Mesenchymal stem cell (in vitro differentiated cells and primary cell): ENCODE measurements at places on chromosomes 7 and 10.

- peak overlapping the region; percentile 82 for H3K4me3 ChIP-seq
- H3K27me3 ChIP-seq = no peaks in the 10 kb centered on the region
- no peak for DNase-seq
- peak overlapping the region; percentile 94 for H3K27ac ChIP-seq
- peaks cover 13% of the 10 kb centered on the region for H3K4me1 ChIP-seq
Observed at GRCh38 chr7:16420329-16420648, 1.0 kb downstream of the CRPPA start.

DNA sequence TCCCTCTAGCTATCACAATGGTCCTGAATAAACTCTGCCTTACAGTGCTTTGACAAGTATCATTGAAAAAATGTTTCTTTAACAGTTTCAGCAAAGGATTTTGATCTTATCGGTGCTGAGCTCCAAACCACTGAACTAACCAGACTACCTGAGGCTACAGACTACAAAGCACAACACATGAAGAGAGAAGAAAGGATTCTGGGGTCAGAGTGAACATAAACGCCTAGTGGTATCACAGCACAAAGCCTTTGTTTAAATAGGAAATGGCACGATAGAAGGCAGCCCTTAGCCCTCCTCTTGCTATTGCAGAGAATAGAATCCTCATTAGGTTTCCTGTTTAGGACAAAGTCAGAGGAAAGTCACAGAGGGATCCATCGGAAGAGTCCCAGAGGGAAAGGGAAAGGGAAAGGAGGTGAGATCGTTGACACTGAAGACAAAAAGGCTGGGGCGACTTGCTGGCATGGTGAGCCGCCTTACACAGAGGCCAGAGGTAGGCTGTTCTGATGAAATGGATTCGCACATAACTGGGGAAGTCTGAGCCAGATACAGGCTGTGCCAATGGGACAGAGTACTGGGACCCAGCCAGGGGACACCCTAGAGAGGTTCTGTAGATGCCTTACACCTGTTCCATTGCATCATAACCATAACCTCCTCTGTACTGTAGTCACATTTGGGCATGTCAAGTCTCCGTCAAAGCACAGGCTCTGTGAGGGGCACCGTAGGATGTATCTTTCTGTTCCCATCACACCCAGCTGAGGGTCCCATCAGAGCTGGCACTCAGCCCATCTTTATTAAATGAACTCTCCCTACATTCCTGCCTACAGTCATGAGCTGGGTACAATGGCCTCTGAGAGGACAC is 71.5 kb downstream of the XPNPEP1 start:
- H3K36me3 ChIP-seq = no peaks in the 10 kb centered on the region
- DNase-seq = no peak
- no peaks in the 10 kb centered on the region for H3K4me1 ChIP-seq
- H3K4me3 ChIP-seq = no peak overlapping the region
- peaks cover 8% of the 10 kb centered on the region for H3K27me3 ChIP-seq
- no peak overlapping the region for H3K27ac ChIP-seq

- no peak overlapping the region for H3K4me3 ChIP-seq
- DNase-seq = no peak
- H3K27me3 ChIP-seq = no peaks in the 10 kb centered on the region
- no peaks in the 10 kb centered on the region for H3K36me3 ChIP-seq
Observed at GRCh38 chr7:15419596-15419995, 142.2 kb downstream of the AGMO start.

GRCh38 chr7:22666732-22667131 is 60.3 kb upstream of the IL6 start:
- no peak for DNase-seq
- no peaks in the 10 kb centered on the region for H3K36me3 ChIP-seq
- H3K4me3 ChIP-seq = no peak overlapping the region
- peaks cover 10% of the 10 kb centered on the region for H3K4me1 ChIP-seq
- H3K27me3 ChIP-seq = no peaks in the 10 kb centered on the region
- no peak overlapping the region for H3K27ac ChIP-seq

DNA sequence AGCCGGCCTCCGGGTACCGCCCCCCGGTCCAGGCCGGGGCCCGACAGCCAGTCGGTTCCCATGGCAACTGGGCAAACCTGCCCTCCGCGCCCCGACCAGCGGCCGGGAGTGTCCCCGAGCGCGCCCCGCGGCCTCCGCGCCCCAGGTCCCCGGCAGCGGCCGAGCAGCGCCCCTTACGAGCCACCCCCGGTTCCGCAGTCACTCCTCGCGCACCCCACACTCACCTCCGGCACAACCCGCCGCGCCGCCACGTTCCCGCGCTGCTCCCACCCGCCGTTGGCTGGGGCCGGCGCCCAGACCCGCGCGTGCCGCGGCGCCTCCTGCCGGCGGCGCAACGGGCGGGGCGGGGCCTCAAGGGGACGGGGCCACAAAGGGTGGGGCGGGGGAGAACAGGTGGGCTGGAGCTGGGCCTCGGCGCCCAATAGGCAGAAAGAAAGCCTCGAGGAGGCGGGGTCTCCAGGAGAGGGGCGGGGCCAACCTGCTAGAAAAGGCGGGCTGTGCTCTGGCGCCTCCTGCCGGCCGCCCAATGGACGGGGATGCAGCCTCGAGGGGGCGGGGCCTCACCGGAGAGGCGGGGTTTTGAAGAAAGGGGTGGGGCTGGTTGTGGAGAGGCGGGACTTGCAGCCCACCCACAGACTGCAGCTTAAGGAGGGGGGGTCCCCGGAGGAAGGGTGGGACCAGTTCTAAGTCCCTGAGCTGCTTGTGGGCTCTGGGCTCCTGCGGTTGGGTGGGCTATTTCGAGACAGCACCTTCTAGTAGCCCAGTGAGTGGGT is at the start of gene RADIL:
TSS of gene RADIL (minus strand) at position 345 of the 773 bp plus-strand sequence. CDS start 5,577 bp downstream, outside the sequence.
- H3K27ac ChIP-seq = no peak within 1 kb of the TSS
- peaks cover 19% of the 10 kb centered on the region for H3K4me1 ChIP-seq
- DNase-seq = peak; percentile 78
- H3K36me3 ChIP-seq = no peaks in the 10 kb centered on the region

- H3K36me3 ChIP-seq = no peaks in the 10 kb centered on the region
- peaks cover 16% of the 10 kb centered on the region for H3K4me1 ChIP-seq
- H3K27ac ChIP-seq = no peak overlapping the region
- peaks cover 47% of the 10 kb centered on the region for H3K27me3 ChIP-seq
Observed at GRCh38 chr10:47370878-47371277, 13.2 kb downstream of the ZNF488 start.

DNA sequence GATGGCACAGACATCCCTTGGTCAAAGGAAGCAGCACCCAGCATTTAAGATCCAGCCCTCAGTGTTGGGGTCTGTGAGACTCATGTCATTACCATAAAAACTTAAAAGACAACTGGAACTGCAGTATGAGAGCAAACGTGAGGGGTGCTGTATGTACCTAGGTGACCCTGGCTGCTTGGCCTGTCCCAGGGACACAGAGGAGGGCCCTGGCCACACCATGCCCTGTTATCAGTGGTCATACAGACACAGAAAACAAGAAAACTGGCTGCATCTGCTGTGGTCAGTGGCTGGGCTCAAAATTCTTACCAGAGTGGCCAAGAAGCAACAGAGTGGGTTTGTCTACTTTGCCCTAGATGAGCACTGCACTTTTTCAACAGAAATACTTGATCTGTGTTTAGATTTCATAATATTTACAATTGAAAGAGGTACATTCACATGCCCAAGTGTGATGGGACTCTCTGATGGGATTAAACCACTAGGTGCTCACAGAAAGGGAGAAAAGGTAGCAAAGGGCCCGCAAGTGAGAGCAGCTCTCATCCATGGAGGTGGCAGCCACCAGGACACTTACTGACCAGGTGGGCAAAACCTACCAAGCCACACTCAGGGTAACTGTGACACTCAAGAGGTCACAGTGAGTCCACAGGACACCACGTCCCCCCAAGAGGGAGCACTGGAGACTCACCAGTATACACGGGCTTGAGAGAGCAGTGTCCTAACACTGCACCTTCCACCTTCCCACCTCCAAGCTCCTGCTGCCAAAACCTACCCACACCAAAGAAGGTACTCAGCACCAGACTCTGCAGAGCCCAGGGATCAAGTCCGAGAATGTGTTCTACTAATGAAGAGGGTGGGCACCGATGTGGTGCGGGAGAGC is 68.1 kb upstream of the CAMK2B start:
- DNase-seq = no peak
- H3K27ac ChIP-seq = no peak overlapping the region
- peaks cover 18% of the 10 kb centered on the region for H3K4me1 ChIP-seq
- H3K27me3 ChIP-seq = no peaks in the 10 kb centered on the region
- H3K4me3 ChIP-seq = no peak overlapping the region
- H3K36me3 ChIP-seq = peaks cover 56% of the 10 kb centered on the region

GRCh38 chr10:89494068-89494467 is 41.3 kb downstream of the SLC16A12 start:
- DNase-seq = no peak
- H3K27ac ChIP-seq = no peak overlapping the region
- no peaks in the 10 kb centered on the region for H3K27me3 ChIP-seq

GRCh38 chr7:29375641-29376562 is 181.3 kb downstream of the CHN2 start:
- no peak overlapping the region for H3K27ac ChIP-seq
- H3K4me1 ChIP-seq = no peaks in the 10 kb centered on the region
- no peaks in the 10 kb centered on the region for H3K36me3 ChIP-seq
- DNase-seq = no peak

DNA sequence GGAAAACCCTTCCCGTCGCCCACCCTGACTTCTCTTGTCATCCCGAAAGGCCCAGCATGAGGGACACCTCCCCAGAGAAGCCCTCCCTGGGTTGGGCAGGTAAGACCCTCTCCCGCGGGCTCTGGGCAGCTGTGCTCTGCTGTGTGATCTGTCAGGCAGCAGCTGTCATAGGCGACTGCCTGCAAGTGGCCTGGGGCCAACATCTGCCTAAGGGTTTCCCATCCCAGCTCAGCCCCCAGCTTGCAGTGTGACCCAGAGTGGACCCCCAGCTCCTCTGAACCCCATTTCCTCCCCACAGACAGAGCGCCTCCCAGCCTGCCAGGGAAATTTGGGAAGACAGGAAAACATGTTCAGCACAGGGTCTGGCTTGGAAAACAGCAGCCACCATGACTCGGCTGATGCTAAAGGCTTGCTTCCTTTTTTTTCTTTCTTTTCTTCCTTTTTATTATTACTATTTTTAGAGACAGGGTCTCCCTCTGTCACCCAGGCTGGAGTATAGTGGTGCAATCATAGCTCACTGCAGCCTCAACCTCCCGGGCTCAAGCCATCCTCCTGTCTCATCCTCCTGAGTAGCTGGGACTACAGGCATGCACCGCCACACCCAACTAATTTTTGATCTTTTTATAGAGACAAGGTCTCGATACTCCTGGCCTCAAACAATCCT is 18.3 kb upstream of the TNRC18 start:
- peaks cover 6% of the 10 kb centered on the region for H3K4me1 ChIP-seq
- H3K4me3 ChIP-seq = no peak overlapping the region
- H3K27me3 ChIP-seq = no peaks in the 10 kb centered on the region
- peaks cover 13% of the 10 kb centered on the region for H3K36me3 ChIP-seq
- no peak overlapping the region for H3K27ac ChIP-seq

- no peak overlapping the region for H3K4me3 ChIP-seq
- DNase-seq = no peak
- no peaks in the 10 kb centered on the region for H3K36me3 ChIP-seq
- no peaks in the 10 kb centered on the region for H3K4me1 ChIP-seq
Observed at GRCh38 chr10:104834580-104834979, 193.5 kb downstream of the SORCS3 start.

DNA sequence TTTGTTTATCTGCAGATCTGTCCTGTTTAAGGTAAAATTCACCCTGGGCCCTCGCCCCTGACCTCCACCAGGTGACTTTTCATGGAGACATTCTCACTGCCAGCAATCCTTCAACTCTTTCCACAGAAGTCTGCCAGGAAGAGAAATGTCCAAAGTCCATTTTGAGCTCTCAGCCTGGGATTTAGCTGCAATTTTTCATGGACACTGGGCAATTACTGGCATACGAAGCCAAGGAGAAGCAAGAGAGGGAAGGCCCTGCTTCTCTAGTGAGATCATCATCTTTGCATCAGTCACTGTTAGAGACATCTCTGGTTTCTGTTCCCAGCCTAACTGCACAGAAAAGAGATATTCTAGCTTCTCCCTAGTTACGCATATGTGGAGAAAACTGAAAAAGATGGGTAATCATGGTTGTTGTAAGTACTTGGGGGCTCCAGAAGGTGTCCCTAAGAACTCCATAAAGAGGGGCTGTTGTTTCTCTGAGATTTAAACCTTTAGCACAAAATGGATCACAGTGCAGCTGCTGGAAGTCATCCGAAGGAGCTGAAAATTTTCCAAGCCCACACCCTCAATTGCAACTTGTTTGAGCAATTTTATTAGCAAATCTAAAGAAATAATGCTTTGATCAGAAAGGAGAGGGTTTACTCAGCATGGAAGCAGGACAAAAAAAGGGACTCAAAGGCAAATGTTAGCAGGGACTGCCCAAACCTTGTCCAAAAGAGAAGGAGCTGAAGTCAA is 168.9 kb downstream of the SNX10 start:
- no peaks in the 10 kb centered on the region for H3K27me3 ChIP-seq
- no peak overlapping the region for H3K27ac ChIP-seq
- H3K36me3 ChIP-seq = no peaks in the 10 kb centered on the region
- H3K4me1 ChIP-seq = no peaks in the 10 kb centered on the region

GRCh38 chr7:100029596-100029995 is 14.2 kb downstream of the ZKSCAN1 start:
- H3K4me3 ChIP-seq = no peak overlapping the region
- no peak overlapping the region for H3K27ac ChIP-seq
- H3K36me3 ChIP-seq = peaks cover 90% of the 10 kb centered on the region
- no peak for DNase-seq
- H3K4me1 ChIP-seq = no peaks in the 10 kb centered on the region
- H3K27me3 ChIP-seq = no peaks in the 10 kb centered on the region

DNA sequence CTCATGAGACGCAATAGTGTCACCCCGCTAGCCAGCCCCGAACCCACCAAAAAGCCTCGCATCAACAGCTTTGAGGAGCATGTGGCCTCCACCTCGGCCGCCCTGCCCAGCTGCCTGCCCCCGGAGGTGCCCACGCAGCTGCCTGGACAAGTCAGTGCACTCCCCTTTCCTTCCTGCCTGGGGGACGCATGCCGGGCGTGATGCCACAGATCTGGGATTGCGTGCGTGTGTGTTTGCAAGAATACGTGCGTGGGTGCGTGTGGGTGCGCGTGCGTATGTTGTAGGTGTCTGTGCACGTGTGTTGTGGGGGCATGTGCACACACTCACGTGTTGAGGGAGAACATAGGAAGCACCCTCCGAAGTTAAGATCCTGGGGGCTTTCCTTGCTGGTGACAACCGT is 23.5 kb downstream of the PFKFB3 start:
- no peak for DNase-seq
- H3K4me3 ChIP-seq = no peak overlapping the region
- peaks cover 97% of the 10 kb centered on the region for H3K36me3 ChIP-seq
- no peaks in the 10 kb centered on the region for H3K27me3 ChIP-seq
